HT1080 (cell line): ENCODE measurements at places on chromosomes 2 and 18. TPM values are rescaled to one million over a fixed set of nuclear protein-coding genes. Genes with fewer than 3 reads are reported as not detected.

The SPOPL gene
- total RNA-seq = 15.8 and 25.8 TPM in 2 replicates

DNA sequence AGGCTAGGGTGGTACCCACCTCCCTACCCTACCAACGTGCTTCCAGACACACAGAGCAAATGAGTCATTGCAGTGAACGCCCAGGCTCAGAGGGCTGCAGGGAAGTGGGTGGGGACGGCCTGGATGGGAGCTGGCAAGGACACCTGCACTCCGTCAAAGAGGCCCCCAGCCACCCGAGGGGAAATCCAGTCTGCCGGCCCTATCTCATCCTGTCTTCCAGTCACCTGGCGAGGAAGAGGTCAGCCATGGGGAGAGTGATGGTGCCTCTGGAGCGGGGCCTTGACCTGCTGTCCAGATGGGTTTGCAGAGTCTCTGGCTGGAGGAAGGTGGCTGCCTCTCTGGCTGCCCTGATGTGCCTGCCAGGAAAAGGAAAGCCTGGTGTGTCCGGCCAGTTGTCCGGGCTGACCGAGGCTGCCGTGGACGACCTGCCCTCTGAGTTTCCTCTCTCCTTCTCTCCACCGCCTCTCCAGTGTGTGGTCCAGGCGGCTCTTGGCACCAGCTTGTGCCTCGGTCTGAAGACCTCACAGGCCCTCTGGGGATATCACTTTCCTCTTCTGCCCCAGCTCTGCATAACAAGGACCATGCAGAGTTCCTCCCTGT, 209.7 kb upstream of the COPS8 start:
- no peak for DNase-seq

DNA sequence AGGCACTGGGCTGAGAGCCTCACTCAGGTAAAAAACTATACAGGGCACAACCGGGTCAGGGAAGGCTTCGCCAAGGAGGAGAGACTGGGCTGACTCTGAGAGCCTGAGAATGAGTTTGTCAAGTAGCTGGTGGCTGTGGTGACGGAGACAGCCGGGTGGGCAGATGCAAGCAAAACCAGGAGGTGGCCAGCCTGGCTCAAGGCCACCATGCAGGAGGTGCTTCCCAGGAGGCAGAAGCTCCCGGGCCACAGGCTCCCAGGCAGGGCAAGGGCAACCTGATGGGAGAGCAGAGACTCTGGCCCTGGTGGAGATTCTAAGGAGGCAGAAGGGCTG, 2.9 kb upstream of the INHBB start:
- DNase-seq = no peak

- no peak for DNase-seq
Measured at GRCh38 chr2:172843902-172844715, 108.5 kb downstream of the RAPGEF4 start.

DNA sequence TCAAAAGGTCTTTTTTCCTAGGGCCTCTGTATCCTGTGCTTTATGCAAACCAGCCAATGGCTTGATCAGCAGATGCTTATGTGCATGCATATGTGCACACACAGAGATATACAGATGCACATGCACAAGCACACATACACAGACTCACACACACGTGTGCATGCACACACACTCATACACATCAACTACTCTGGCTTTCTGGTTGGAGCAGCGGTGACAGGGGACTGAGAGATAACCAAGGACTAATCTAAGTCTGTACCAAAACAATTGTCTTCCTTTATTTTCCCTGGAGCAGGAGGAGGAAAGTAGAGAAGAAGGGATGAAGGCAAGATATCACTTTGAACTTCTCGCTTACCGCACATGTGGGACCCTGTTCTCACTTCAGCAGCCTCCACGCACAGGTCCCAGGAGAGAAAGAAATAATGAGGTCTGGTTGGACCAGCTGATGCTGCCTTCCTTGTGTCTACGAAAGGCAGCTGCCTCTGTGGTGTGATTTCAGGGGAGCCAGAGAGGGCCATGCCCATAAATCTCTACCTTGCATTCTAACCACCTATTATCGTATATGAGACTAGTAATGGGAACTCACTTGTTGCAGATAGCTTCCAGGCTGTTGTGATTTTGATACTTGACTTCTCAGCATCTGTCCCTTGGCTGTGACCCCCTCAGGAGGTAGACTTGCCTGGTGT, 338.0 kb downstream of the EN1 start:
- no peak for DNase-seq

- DNase-seq = no peak
Measured at GRCh38 chr2:182447163-182447562, 20.3 kb upstream of the PDE1A start.

DNA sequence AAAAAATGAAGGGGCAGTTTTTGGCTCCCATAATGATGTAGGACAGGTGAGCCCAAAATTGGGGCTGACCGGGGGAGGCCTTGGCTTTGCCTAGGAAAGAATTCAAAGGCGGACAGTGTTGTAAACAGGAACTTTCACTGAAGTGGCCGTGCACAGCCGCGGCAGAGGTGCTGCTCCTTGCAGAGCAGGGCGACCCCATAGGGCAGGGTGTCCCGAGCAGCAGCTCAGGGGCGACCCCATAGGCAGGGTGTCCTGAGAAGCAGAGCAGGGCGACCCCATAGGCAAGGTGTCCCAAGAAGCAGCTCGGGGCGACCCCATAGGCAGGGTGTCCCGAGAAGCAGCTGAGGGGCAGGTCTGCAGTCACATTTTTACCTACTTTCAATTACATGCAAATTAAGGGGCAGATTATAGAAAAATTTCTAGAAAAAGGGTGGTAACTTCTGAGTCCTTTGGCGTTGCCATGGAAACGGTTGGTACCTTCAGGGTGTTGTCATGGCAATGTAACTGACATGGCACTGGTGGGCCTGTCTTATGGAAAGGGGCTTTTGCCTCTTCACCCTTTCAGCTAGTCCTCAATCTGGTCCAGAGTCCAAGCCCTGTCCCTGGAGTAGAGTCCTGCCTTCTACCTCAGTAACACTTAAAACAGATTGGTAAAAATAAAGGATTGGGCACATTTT, 134.5 kb downstream of the FBXO15 start:
- no peak for DNase-seq
